ENCODE measurements at places on chromosomes 3 and 15.

DNA sequence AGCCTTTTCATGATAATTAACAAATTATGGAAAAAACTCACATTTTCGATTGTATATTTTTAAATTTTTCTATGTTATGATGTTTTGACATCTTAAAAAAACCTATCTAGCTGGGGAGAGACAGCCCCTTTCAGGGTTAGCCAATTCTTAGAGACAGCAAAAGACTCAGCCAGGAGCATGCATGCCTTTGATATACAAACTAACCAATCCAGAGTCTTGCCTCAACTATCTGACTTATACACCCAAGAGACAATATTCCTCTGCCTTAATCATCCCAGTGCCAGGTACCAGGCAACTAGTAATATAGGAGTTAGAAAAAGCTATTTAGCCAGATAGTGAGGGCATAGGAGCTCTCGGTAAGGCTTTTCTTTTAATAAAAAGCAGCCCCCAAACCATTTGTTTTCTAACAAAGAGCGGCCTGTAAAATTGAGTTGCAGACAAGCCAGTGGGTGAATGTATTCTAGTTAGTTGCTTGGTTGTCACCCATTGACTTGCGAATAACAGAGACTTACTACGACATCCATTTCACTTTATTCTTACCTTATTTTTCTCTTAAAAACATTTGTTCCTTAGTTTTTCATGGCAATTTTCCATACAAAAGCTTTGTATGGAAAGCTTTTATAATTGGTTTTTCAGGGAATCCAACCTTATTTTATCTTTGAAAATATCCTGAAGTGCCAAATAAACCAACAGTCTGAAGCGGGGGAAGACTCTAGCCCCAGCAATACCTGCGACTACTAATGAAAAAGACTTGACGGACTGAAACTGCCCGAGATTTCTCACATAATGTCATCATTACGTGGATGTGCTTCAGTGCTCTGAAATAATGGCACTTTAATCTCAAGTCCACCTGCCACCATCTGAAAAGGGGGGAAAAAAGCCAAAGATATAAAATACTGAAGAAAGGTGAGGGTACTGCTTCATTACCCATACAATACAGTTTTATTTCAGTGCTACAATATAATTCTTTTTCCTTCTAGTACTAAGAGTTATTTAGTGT lies 64.6 kb upstream of the ATP2C1 start:
- DNase-seq: no peak

DNA sequence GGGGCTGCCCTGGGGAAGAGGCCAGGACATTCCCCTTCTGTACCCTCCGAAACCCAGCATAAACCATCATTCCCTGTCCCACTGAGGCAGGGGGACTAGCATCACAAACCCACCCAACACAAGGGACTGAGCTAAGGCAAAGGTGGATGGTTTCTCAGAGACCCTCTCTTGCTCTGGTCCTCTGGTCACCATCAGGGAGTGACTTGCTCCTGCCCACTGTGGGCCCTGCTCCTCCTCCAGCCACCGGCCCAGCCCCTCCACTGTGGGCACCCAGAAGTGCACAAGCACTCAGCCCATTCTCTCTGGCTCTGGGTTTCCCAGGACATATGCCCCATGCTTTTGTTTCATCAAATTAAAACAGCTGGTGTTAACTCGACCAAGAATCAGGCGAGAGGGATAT lies 44.9 kb downstream of the PTH1R start:
- no peak for DNase-seq

DNA sequence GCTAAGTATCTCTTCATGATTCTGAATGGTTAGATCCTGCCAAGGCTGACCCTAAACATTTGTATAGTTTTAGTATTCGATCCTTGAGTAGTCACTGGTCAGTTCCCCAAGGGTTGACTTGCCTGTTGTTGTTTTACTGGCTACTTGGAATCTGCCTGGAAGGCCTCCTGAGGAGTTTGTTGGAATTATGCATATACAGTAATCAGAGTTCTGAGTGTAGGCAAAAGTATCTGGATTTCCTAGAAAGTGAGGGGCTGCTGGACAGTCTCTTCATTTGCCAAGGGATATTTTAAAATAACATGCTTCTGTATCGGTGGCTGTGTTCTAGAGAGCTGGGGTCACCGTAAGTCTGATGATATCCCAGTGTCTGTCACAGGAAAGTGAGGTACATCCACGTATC lies 333.2 kb upstream of the C2CD4B start:
- DNase-seq: no peak

GRCh38 chr15:52042051-52042851 lies 23.2 kb downstream of the MAPK6 start:
- DNase-seq: no peak

DNA sequence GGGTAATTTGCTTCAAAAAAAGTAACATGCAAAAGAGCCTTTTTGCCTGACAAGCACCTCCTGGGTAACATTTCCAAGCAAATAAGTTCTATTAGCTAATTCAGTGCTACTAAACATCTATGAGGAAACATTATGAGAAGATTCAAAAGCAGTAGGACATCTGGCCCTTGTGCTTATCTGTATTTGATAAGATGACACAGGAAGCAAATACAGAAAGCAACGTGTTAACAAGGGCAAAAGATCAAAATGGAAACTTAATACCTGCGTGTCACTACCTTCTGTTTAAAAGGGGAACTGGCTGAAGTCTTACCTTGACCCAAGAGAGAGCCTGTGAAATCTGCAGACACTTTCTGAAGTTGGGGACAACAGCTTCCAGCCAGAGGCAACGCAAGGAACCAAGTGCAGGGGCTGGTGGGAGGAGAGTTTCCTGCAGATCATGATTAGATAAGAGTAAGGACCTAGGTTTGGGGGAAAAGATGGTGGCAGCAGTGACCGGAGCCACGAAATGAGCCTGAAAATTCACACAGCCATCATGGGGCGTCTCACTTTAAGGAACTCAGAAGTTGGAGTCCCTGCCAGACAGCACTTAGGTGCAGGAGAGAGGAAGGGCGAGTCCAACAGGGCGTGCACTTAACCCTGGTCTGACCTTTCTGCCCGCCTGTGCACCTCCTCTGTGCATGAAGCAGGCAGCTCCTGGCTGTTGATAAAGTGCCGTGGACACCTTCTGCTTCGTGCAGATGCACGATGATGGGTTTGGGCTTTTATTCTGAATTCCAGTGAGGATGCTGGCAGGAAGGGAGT lies 153.6 kb upstream of the BHLHE40 start:
- no peak for DNase-seq

DNA sequence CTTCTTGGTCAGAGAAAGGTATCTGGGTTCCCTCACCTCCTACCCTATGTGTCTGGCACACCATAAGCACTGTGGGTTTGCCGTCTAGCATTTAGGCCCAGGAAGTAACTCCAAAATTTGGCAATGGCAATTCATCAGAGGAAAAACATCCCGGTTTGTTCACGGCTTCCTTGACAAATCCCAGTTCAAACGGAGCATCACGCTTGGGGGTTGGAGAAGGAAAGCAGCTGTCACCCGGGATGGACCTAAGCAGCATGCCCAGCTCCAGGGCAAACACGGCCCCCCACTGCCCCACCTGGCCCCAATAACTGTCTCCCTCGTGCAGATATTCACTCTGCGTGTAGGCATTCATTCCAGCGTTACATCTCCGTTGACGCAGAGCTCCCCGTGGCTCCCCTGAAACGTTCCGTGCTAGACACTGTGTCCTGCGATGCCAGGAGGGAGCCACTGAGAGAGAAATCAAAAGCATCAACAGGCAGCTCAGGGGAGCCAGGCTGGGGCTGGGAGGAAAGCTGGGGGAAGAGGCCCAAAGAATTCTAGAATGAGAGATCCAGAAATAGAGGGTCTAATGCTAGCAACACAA lies 41.4 kb downstream of the NTRK3 start:
- no peak for DNase-seq

DNA sequence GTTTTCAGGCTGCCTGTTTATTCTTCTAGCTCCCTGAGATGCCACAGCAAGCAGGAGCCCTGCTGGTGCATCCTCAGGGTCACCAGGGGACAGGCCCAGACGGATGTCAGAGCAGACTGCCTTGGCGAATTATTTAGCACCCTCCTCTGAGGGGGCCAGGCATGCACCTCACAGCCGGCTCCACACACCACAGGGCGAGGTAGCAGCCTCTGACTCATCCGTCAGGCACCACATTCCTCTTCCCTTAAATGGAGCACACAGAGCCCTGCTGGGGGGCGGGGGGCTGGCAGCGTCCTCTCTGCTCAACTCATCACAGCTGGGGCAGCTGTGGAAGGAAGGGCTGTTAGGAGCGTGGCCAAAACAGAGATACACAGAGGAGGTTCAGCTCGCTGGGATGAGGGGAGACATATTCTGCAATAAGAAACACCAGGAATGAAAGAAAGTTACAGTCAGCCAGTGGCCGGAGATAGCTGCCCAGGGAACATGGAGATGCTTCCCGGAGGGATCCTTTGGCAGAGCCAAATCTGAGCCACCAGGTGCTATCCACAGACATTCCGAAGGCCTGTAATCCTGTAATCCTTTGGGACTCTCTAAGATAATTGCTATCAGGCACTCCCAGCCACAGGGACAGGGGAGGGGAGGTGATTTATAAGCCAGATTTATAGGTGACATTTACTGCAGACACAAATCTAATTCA lies 13.9 kb upstream of the PRICKLE2 start:
- no peak for DNase-seq

GRCh38 chr3:29937185-29937584 lies 656.3 kb downstream of the RBMS3 start:
- DNase-seq: no peak

Measured in stimulated activated CD8-positive, alpha-beta memory T cell treated with anti-CD3 and anti-CD28 coated beads, Interleukin-15, amount 100 ng/mL, for 24 hours (primary cell).